GM04504 (cell line): ENCODE measurements at places on chromosomes 5 and 9.
A peak's percentile ranks its signal among the peaks of the same experiment; 100 is the strongest.

- DNase-seq = no peak
Observed at GRCh38 chr5:83785176-83785668, 64.6 kb upstream of the HAPLN1 start.

- no peak for DNase-seq
Observed at GRCh38 chr9:124450241-124450924, at the start of gene ADGRD2. Gene ADGRD2 (plus strand): TSS chr9:124450451. CDS start chr9:124451667, 1,216 bp downstream.

- no peak for DNase-seq
Observed at GRCh38 chr5:111022301-111022700, 49.2 kb upstream of the TSLP start.

GRCh38 chr9:80841888-80842287, 847.5 kb downstream of the TLE1 start:
- no peak for DNase-seq

- no peak for DNase-seq
Observed at GRCh38 chr5:34583167-34583566, 73.0 kb upstream of the RAI14 start.

- no peak for DNase-seq
Observed at GRCh38 chr5:145292278-145292677, 542.9 kb downstream of the PRELID2 start.

DNA sequence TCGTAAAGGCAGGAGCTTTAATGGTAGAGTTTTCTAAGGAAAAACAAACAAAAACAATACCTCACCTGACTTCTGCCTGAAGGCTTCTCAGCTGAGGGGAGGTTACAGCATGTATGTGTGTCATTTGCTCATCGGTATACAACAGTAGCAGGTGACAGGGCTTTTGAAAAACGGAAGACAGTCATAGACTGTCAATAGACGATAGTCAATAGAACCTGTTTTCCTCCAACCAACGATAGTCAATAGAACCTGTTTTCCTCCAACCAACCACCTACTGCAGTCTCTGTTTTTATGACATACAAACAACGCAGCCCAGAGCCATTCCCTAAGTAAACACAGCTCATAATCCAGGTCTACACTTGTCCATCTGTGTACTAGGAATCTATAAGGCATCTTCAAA, 74.6 kb downstream of the RETREG1 start:
- no peak for DNase-seq

DNA sequence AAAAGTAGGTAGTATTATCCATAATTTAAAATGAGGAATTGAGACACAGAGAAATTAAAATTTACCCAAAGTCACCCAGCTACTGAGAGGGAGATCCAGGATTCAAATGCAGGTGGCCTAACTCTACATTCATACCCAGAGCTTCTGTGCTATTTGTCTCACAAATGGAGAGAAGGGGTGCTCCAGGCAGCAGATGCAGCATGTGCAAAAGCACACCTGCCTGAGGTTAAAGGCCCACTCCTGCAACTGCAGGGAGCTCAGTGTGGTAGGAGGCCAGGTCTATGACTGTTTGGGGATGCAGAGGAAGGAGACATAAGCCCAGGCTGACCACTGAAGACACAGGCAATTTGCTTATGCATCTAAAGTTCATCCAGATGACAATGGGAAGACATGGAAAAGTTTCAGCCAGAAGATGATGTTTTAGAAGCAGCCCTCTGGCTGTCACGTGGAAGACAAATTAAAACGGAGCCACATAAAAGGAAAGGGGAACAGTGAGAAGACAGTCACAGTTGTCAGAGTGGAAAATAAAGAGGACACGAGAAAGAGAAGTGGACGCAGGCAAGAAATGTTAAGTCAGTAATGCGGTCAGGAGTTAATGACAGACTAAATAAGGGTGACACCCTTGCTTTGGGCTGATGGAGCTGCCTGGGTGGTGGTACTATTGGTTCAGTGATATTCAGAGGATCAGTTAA, 214.7 kb downstream of the EBF1 start:
- DNase-seq = no peak

GRCh38 chr5:143462431-143462830, 58.9 kb upstream of the NR3C1 start:
- DNase-seq = no peak

DNA sequence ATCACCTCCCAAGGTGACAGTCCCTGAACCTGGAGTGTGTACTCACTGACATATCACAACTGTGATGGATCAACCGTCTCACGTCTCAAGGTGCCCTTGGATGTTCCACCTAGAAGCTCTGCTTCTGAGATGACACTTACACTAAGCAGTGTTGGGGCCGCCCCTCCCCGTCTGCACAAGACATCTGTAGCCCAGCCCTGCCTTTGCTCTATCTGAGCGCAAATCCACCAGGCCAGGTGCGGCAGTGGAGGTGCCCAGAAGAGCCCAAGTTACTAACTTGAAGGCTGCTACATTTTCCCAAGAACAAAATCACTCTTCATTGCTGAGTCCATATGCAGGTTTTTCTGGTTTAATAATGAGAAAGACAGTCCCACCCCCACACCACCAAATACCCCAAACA, 148.3 kb downstream of the FSTL4 start:
- no peak for DNase-seq

GRCh38 chr5:79803007-79803406, 113.4 kb downstream of the CMYA5 start:
- no peak for DNase-seq

GRCh38 chr9:89312222-89312571, 1.2 kb downstream of the CKS2 start:
- DNase-seq = no peak

DNA sequence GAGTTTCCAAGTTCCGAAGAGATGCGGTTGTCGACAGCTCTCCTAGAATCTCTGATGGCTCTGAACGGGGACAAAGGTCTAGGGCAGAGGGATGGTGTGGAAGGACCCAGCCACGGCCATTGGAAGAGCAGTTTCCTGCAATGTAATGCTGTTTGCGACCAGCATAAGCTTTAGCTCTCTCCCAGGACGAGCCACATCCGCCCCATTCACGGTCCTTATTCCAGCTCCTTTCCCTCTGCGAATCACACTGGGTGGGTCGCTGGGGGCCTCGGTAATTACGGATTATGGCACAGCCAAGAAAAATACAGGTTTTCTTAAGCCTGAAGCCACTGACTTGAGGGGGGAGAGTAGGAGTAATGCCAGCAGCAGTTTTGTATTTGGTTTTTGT, 22.7 kb downstream of the ANXA2R start:
- no peak for DNase-seq

- DNase-seq = no peak
Observed at GRCh38 chr5:78544561-78545201, 103.9 kb downstream of the LHFPL2 start.

GRCh38 chr5:73437777-73438644, 10.6 kb downstream of the FOXD1 start:
- no peak for DNase-seq

DNA sequence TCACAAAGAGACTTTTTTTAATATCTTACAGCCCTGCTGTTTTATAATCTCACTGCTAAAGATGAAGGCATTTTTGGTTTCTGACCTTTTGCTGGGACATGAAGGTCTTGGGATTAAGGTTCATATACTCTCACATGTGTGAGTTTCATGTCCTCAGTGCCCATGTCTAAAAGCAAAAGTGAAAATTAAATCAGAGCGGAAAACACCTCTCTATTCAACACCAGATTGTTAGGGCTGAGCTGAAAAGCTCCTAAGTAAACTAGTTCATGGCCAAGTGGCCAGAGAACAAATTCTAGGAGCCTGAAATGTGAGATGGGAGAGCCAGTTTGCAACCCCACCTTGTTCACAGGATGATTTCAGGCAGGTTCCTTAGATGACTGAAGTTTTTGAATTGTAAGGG, 110.9 kb downstream of the GRIA1 start:
- no peak for DNase-seq

DNA sequence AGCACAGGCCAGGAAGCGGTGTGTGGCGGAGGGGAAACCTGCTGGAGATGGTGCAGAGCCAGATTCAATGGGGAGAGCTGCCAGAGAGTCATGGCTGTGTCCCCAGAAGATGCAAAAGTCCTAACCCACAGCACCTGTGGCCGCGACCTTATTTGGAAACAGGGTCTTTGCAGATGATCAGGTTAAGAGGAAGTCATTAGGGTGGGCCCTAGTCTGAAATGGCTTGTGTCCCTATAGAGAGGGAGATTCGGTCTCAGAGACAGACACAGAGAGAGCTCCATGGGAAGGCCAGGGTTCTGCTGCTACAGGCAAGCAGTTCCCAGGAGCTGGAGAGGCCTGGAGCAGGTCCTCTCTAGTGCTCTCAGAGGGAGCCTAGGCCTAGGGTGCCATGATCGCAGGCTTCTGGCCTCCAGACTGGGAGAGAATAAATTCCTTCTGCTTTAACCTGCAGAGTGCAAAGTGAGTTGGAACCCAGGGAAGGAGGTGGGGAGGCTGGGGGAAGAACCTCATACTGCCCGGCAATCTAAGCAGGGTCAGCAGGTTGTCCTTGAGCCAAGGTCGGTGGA, 1.9 kb upstream of the LPCAT1 start:
- DNase-seq = no peak

DNA sequence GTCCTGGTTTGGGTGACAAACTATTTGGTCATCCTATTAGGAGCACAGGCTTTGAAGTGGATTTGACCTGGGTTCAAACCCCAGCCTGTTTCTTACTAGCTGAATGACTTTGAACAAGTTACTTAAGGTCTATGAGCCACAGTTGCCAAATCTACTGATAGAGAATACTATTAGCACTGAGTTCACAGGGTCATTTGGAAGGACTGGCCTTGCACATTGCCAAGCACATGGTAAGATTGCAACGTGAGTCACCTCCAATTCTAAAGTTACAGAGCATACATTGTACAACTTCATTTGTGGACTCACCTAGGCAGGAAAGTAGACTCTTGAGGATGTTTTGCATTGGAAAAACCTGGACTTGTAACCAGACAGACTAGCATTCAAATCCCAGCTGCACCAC, 38.9 kb downstream of the MFAP3 start:
- DNase-seq = no peak

GRCh38 chr9:132116583-132116982, 36.9 kb upstream of the MED27 start:
- DNase-seq = no peak

GRCh38 chr5:61768692-61769281, 436.7 kb downstream of the ZSWIM6 start:
- no peak for DNase-seq

DNA sequence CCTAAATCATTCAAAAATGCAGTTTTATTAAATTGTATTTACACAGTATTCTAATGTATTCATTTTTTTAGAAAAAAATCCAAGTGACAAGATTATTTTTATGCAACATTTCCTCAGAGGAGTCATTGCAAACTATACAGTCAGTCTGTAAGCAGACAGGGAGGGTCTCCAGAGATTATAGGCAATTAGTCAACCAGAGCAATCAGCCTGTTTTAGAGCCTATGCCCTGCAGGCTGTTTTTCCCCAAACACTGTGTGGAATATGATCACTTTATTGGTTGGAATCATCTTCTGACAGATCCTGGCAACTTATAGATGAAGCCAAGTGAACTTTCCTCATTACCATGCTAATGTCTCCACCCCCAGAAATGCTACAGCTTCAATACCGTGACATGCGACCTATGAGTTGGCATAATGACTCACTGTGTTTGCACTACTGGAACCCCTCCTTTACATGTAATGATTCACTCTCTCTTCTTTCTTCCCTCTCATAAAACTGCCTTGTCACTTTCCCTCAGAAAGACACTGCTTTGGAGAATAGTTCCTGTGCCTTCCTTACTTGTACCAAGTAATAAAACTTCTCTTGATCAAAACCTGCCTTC, 577.7 kb upstream of the FTMT start:
- peak; percentile 53 for DNase-seq

GRCh38 chr9:27112235-27112634, 3.2 kb downstream of the TEK start:
- no peak for DNase-seq

DNA sequence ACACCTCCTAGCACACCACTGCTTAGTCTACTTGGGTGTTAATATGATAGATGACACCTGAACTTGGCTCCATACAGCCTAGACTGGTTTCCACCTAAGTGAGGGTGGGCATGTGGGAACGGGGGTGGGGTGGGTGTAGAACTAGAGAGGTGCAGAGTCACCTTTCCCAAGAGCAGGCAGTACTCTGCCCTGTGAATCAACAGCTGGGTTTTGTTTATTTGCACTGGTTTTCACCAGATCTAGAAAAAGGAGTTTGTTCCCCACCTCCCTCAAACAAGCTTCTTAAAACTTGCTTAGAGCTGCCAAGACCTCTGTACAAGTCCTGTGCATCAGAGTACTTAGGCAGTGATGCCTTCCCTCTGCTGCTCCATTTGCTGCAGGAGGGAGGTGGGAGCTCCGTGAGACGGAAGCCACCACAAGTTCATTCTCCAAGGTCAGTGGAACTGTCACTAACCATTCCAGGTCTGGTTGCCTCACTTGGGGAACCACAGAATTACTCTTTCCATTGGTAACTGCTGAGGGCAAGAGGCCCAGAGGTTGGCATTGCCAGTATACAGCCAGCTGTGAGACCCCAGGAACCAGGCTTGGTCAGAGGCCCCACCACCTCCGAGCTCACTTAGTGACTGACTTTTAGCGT, 163.5 kb downstream of the NR3C1 start:
- DNase-seq = no peak

- DNase-seq = no peak
Observed at GRCh38 chr9:84990416-84990815, 320.9 kb downstream of the NTRK2 start.

- no peak for DNase-seq
Observed at GRCh38 chr9:110742741-110743371, 74.3 kb downstream of the MUSK start.

- DNase-seq = no peak
Observed at GRCh38 chr9:124290053-124290591, 32.4 kb downstream of the NEK6 start.

DNA sequence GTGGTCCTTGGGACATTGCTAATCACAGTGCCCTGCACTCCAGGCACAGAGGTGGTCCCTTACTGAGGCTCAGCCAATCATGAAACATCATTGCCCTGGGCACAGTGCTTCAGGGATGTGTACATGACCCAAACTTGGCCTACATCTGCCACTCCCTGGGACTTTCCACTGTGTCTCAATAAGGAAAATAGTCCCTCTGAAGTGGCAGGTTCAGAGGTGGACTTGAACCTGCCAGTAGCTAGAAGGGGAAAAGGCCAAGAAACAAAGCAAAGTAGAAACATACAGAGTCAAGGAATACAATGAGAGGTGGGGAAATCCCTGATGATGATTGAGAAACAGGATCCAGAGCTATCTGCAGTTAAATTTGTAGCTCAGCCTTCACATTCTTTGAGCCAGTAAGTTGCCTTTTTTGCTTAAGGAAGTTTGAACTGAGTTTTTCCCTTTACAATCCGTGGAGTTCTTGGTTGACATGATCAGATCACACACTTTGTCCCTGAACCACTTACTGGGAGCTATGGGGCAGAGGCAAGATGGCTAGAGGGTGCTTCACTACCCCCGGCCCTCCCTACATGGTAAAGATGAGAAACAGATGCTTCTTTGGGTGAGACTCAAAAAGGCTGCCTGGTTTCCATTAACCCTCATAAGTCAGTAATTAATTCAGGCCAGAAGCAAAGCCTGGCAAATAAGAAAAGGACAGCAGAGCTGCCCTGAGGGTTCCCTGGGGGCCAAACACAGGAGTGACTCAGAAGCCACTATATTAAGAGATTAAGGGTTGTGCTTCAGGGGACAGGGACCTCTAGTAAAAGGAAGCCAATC, 57.6 kb downstream of the SH3TC2 start:
- peak; percentile 71 for DNase-seq
